ENCODE measurements at places on chromosomes 1 and 21.

DNA sequence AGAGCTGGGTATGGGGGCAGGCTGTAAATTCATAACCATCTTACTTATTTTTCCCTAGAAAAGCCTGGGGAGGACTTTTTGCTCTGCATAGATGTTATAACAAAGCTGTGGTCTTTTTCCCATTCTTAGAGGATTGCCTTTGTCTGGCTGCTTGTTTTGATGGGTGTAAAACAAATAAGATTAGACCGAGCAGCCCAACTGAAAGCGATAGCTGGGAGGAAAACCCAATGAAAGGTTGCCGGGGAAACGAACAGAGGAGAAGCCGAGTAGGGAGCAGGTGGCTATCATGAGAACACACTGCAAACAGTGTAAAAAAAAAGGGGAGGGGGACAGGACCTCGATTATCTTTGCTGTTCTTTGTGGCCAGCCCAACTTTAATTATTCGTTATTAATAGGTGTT lies 1.9 kb downstream of the ELAVL4 start:
- DNase-seq, result no peak

- DNase-seq, result no peak
Measured at GRCh38 chr1:95627244-95627643, 393.2 kb downstream of the RWDD3 start.

GRCh38 chr21:30257773-30258172 lies 25.0 kb downstream of the KRTAP24-1 start:
- DNase-seq, result no peak

DNA sequence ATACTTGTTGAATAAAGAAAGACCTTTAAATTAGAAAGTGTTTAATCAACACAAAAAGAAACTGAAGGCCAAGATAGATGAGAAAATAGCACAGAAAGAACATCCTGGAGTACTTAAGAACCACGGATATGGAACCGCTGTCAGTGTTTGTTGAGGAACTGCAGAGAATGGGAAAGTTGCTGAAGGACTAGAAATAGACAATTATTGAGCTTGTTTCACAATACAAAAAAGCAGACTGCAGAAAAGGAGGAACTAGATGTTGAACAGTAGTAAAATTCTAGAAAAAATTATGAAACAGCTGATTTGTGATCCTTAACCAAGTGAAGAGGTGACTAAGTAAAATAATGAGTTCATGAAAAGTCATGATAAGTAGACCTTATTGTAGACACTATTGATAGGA lies 29.7 kb downstream of the MYSM1 start:
- DNase-seq, result no peak

GRCh38 chr1:213186168-213186567 lies 135.1 kb downstream of the RPS6KC1 start:
- no peak for DNase-seq

DNA sequence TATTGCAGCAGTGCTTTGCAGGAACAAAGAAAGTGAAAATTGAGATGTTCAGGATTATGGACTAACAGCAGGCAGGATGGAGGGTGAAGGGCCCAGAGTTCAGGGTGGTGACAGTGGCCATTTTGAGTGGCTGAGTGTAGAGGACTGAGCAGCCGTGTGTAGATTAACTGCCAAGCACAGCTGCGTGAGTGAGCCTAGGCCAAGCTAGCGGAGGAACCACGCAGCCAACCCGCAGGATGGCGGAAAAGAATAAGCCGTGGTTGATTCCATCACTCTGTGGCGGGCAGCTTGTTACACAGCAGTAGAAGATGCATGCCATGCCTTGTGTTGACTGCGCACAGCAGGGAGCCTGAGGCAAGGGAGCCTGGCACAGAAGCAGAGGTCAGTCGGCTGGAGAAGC lies 102.5 kb upstream of the KIF26B start:
- no peak for DNase-seq

GRCh38 chr1:24558902-24559791 lies 3.3 kb downstream of the NCMAP start:
- DNase-seq, result peak; percentile 24

DNA sequence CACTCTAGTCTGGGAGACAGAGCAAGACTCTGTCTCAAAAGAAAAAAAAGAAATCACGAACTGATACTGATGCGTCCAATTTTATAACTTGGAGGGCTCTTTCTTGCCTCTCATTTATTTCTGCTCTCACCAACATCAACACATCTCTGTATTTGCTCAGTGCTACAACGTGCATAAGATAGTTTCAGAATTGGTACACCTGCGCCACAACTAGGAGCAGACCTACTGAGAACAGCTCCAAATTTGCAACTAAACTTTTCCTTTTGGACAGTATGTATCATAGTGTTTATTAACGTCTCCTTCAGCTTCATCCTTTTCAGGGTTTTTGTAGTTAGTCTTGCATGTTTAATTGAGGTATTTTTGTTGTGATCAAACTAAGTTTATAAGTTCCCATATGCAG lies 27.7 kb downstream of the TRAPPC10 start:
- no peak for DNase-seq

- DNase-seq, result no peak
Measured at GRCh38 chr21:43369124-43369523, 57.8 kb downstream of the SIK1 start.

DNA sequence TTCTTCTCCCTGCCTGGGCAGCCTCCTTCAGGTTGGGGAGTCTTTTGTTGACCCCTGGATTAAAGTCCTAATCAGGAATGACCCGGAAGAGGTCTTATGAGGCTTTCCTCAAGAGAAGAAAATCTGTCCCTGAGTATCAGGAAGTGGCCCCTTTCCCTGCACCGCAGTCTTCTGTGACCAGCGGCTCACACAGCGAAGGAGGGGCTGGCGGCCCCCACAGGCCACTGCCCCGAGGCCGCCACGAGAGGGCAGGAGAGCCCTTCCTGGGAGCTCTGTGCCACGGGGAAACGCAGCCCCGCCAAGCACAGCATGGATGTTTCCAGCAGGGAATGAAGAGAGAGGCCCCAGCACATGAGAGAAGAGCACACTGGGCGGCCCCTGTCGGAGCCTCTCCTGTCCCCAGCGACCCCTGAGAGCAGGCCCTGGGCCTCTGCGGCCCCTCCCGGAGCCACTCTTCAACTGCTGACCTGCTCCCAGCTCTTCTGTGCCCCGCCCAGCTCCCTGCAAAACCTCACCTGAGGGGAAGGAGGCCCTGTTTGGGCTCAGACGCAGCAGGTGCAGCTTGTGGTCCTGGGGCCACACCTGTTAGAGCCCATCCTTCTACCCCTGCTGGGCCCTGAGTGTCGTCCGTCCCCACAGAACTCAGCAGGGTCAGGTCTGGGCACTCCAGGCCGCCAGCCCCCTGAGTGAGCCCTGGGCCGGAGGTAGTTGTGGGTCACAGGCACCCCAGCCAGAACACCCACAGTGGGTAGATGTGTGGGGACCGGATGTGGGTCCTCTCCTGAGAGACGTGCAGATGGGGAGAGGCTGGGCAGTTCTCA lies 4.9 kb upstream of the POFUT2 start:
- no peak for DNase-seq

DNA sequence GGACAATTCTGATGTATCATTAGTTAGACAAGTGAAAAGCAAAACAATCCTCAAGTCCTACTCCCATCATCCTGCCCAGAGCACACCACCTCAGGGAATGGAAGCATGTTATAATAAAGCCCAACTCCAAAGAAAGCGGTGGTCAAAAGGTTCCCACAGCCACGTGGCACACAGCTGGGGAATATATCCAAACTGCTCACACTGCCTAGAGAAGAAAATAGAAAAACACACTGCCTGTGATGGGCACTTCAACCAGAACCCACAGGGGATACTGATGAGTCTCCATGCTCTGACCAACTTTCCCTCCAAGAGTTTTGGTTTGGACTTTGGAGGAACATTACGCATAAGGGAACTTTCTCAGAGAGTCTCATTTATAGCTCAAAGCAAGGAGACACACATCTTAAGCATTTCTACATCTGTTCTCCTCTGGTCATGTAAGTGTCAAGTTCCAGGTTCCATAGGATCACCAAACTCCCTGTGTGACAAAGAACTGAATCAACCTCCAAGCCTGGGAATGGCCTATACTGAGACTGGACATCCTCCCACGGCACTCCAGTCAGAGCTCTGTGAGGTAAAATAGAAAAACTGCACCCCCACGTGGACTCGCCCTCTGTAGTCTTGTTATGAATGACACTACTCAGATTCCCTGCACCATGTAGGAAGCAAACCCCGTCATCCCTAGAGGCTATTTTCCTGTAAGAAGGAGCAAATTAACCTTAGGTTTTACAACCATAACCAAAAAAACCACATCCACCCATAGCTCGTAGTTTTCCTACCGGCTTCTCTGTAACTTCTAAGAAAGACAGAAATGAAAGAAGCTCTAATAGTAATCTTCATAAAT lies 12.2 kb downstream of the DSTYK start:
- DNase-seq, result peak; percentile 34

DNA sequence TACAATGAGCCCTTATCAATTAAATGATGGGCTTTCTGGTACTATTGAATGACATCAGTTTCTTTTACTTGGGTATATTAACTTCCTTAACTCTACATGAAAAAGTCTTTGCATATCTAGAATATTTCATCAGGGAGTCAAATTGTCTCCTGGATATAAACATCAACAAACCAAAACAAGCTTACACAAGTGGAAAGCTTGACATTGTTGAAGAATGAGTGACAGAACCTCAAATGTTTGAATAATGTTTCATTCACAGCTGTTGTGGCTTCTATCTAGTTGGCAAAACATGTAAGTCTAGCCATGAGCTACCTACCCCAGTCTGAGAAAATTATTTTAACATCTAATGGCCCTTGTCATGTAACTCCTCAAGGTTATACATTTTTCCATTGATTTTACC lies 604.8 kb upstream of the ADAMTS5 start:
- DNase-seq, result peak; percentile 62

- no peak for DNase-seq
Measured at GRCh38 chr1:41718497-41718896, 200.2 kb downstream of the HIVEP3 start.

DNA sequence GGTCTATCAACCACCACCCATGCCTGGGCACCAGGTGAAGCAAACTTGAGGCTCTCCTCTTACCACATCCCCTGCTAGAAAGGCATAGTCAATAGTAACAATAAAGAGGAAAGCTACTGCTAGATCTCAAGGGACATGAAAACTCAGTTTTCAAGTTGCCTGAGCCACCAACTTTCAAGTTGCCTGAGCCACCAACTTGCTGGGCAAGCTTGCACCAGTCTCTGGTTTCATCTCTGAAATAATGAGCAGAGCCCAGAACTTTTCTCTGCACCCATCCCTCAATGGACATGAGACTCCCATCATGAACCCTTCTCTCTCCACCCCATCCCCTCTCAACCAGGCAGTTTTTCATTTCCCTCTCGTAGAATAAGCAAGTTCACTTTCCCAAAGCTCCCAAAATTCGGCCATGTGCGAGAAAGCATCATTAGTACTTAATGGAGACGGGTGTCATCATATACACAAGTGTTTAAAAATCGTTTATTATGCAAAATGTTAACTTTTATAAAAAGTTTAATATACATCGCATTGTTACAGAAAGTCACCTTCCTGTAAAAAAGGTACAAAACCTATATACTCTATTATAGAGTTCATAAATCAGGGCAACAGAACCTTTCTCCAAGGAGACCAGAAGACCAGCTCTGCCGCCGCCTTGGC lies 1.7 kb downstream of the ID3 start:
- no peak for DNase-seq

GRCh38 chr1:6852136-6852890 lies 67.1 kb downstream of the CAMTA1 start:
- DNase-seq, result no peak

All from BJ (cell line).